GM04504 (cell line): ENCODE measurements at places on chromosomes 4 and X.

- DNase-seq = no peak
Measured at GRCh38 chr4:139633195-139633594, 32.4 kb upstream of the MGST2 start.

- DNase-seq = no peak
Measured at GRCh38 chr4:189494407-189494806, 446.3 kb upstream of the FRG1 start.

DNA sequence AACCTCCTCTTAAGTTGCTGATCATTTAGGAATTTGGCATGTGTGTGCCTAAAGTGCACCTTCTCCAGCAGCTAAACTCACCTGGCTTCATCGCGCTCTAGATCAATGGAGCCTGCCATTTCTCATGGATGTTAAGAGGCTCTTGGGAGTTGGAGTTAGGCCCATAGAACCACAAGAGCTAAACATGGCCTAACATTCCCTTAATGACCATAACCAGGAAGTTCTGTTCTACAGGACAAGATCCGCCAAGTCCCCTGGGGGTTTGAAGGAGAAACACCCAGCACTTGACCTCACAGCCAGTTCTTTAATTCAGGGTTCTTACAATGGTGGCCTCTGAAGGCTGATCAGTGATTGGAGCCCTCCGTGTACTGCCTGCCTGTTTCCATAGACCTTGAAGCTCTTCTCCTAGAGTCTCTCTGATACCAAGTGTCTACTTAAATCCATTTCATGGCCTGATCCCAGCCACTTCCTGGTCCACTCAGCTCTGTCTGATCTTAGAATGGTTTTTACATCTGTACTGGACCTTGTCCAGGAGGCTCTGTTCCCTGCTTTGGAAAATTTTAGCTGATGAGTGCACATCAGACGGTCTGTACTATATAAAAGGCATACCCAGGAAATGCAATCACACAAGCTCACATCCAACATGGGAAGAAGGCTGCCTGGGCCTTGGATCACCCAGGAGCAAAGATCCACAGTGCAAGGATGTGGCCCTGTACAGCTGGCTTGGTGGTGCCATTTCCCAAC lies 45.1 kb downstream of the RPS3A start:
- DNase-seq = no peak

DNA sequence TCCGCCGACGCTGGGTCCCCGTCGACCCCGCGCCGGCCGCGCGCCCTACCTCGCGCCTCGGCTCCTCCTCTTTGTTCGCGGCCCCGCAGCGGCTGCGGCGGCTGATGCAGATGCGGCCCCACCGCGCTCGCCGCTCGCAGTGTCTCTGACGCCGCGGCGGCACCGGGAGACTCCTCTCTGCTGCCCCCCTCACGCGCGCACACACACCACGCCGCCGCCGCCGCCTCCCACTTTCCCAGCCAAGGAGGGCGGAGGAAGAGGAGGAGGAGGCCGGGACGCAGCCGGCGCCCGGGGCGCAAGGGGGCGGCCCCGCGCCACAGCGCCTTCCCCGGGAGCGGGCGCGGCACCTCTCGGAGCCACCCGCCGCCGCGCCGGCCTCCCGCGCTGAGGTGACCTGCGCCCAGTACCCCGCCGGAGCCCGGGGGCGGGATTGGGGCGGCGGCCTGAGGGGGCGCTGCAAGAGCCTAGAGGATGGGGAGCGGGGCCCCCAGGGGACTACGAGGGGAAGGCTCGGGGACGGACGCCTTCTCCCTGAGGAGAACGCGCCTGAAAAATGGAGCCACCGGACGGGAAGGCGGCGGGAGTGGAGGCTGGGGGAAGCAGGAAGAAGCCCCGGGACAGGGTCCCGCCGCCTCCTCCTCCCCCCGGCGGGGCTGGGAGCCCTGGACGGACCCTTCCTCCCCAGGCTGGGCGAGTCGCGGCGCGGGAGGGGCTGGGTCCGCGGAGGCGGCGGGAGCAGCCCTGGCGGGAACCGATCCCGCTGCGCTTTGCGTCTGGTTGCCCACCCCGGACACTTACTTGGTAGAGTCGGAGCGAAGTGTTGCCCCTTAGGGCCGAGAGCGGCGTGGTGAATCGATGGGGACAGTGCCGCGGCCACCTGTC lies at the start of gene SH3RF1:
SH3RF1 (minus strand) TSS at position 147 of the 882 bp plus-strand sequence. CDS start 1,744 bp downstream, outside the sequence.
- peak; percentile 83 for DNase-seq

DNA sequence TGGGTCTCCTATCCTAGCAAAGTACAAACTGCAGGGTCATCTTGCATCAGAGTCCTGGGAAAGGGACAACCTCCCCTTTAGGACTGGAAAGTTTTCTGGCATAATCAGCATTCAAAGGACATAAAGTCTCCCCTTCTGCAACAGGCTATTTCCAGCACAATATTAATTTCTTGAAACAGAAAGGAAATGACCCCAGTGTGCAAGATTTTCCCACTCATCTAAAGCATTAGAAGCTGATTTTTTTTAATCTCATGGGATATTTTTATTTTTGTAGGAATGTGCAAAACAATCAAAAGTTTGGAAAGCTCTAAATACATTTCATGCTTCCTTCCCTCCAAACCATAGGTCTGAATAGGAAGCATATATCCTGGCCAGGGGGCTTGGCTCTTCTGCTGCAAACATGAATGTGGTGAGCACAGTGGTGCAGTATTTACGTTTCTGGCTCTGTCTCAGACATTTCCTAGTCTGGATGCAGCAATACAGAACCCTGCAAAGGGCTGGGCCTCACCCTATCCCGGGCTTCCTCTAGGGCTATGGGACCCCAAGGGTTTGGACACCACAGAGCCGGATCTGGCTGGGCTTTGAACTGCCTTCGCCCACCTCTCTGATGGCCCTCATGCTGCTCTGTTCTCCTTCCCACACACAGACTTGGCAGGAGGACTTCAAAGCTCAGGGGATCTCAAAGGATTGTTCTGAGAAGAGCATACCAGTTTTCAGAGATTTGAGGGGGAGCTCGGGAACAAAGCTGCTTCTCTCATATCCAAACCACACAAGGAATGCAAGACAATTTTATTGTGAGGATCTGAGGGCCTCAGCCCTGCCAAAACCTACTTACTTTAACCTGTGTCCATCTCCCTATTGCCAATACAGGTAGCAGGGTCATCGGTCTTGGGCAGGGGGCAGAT lies 64.9 kb downstream of the POLR2B start:
- peak; percentile 55 for DNase-seq

GRCh38 chr4:177547985-177548384 lies 105.7 kb upstream of the AGA start:
- no peak for DNase-seq

DNA sequence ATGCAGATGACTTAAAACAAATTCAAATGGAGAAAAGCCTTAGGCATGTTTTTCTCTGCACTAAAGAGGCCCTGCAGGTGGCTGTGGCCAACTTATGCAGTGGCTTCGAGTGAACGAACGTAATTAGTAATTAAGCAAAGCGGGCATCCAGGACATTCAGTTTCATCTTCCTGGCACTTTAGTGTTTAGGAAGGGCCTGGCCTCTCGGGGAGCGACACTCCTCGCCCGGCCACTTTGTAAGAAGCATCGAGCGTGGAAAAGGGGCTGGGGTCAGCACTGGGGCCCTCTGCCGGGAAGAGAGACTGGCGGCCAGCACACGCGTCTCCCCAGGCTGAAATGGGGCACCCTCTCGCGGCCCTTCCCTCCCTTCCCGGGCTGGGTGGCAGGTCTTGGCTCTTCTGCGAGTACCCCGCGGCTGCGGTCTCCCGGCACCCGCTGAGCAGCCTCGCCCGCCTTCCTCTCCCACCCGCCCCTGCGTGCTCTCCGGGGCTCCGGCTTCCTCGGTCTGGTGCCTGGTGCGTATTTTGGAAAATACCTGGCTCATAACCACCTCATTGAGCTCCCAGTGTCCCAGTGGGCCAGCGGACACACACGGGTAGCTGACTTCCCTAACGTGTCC lies 677 bp upstream of the CYP4V2 start:
- no peak for DNase-seq

GRCh38 chr4:122539861-122540465 lies 80.9 kb downstream of the IL21 start:
- DNase-seq = no peak

- no peak for DNase-seq
Measured at GRCh38 chrX:53738370-53738906, 51.9 kb upstream of the HUWE1 start.
